ENCODE measurements at places on chromosomes 4 and X.

DNA sequence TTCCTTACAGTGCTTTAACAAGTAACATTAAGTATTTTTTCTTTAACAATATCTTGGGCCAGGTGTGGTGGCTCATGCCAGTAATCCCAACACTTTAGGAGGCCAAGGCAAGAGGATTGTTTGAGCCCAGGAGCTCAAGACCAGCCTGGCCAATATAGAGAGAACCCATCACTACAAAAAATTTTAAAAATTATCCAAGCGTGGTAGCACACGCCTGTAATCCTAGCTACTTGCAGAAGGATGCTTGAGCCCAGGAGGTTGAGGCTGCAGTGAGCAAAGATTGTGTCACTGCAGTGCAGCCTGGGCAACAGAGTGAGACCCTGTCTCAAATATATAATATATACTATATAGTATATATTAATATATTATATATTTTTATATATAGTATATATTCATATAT is 162.2 kb downstream of the ZNF674 start:
- no peak for DNase-seq

DNA sequence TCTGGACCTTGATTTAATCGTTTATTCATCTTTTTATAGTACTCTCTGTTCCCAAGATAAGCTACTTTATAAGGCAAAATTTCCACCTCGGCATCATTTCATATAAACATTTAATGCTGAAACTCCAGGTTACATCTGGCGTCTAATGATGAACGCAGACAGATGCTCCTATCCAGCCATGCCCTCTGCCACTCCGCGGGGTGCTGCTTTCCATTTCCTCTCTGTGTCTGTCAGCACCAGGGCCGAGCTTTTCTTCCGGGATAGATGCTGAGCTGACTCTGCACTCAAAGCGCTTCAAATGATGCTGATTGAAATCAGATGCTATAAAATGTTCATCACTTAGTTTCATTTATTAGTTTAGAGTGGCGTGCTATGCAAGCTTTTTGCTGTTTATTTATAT is 80.5 kb upstream of the HELT start:
- DNase-seq, result peak; percentile 4

DNA sequence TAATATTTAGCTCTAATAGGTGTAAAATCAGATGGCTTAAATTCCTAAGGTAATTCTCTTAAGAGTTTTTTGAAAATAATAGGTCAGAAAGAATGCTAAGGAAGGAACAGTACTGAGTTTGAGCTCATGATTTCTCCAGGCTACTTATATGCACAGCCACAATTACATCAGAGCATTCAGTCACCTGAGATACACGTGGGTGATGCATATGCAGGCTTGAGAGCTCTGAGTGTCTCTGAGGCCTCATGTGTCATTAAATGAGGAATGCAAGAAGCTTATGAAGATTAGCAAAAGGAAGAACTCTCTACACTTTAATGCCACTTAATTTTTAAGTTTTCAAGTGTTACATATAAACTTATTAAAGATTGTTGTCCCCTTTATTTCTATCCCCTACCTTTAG is 124.0 kb upstream of the STIM2 start:
- peak; percentile 41 for DNase-seq

DNA sequence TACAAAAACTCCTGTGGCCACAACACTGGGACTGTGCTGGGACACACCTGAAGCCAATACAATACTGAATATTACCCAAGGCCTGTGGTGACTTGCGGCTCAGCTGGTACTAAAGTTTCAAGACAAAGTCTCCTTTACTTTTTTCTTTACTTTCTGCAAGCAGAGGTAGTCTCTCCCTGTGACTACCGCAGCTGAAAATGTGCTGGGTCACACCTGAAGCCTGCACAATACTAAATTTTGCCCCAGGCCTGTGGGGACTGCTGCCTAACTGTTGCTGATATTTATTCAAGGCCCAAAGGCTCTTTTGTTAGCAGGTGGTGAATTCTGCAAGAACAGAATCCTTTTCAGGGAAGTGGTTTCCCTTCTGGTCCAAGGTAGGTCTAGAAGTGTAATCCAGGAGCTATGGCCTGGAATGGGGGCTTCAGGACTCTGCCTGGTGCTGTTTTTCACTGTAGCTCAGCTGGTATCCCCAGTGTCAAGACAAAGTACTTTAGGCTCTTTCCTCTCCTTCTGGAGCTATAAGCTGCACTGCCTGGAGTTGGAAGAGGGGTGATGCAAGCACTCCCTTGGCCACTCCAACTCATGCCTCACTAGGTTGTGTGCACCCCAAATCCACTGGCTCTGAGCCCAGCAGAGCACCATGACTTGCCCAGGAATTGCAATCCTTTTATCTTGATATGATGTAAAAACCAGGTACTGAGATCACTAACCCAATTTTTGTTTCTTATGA is 489.4 kb downstream of the TECRL start:
- no peak for DNase-seq

DNA sequence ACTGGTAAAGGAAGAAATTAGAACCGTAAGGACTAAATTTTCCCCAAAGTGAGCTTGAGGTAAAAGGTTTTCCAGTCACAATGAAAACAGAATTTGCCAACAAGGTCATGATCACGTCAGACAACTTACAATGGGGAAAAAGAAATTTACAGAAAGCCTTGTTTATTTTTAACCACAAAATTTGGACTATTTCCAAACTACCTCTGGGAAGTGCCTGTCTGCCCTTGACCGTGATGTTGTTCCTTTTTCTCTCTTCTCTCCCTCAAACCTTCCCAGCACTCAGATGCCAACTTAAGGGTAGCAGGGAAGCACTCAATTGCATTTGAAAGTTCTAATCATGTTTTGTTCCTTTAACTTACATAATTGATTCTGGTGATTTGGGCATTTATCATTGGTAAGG is 32.5 kb downstream of the MEPE start:
- DNase-seq, result no peak

DNA sequence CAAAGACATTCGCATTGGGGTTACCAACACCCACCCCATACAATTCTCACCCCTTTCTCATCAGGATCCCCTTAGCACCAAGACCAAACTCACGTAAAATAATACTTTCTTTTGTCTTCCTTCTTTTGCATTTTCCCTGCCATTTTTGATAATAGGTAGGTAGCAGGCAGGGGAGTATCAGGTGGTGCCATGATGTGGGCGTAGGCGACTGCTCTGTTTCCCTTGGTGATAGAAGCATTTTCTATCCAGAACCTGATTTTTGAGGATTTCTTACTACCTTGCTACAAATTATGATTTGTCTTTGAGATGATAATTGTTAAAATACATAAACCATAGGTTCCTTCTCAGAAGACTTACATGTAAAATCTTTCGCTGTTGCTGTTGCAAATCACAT is 150.3 kb downstream of the DCTD start:
- no peak for DNase-seq

GRCh38 chr4:145937971-145938611 is 532 bp downstream of the ZNF827 start:
- peak; percentile 38 for DNase-seq

DNA sequence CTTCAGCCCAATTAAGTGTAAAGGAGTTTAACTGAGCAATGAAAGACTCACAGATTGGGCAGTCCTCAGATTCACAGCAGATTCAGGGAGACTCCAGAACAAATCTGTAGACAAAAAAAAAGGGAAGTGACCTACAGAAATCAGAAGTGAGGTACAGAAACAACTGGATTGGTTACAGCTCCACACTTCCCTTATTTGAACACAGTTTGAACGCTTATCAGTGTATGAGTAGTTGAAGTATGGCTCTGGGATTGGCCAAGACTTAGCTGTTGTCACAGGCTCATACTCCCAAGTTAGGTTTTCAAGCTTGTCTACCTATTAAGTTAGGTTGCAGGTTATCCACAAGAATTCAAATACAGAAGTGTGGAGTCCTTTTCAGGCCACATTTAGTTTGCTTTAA is 112.4 kb upstream of the ELOVL6 start:
- DNase-seq, result peak; percentile 5

- DNase-seq, result no peak
Observed at GRCh38 chr4:108024878-108025165, 35.1 kb downstream of the HADH start.

GRCh38 chr4:108930186-108930585 is 167.3 kb upstream of the ETNPPL start:
- no peak for DNase-seq

- peak; percentile 9 for DNase-seq
Observed at GRCh38 chr4:184856277-184856609, 30.5 kb upstream of the ACSL1 start.

- DNase-seq, result no peak
Observed at GRCh38 chr4:5636766-5637670, 71.3 kb downstream of the EVC2 start.

GRCh38 chr4:166981847-166982246 is 252.4 kb downstream of the SPOCK3 start:
- no peak for DNase-seq

GRCh38 chrX:130799393-130799792 is 103.6 kb downstream of the ENOX2 start:
- DNase-seq, result peak; percentile 55

Measured in fibroblast of mammary gland (primary cell).